ENCODE measurements at places on chromosomes 7 and 10. TPM values are rescaled to one million over a fixed set of nuclear protein-coding genes. Genes with fewer than 3 reads are reported as not detected.
A peak's percentile ranks its signal among the peaks of the same experiment; 100 is the strongest.

ZNF804B gene
- total RNA-seq, result not detected

DNA sequence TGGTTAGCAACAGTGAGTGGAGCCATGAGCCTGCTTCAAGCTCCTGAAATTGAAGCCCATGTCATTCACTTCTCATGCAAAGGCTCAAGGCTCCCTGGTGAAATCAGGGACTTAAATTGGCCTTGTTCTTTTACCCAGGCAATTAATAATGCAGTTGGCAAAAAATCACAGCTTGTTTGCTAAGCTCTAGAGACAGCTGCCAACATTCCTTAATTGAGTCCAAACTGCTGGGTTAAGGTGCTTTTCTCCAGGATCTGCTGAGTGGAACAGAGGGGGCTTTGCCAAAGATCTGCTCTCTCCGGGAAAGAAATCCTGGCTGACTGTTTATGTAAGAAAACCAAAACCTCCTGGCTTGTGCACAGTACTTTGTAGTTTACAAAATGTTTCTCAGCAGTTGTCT, 257.6 kb upstream of the GHITM start:
- DNase-seq, result peak; percentile 74

DNA sequence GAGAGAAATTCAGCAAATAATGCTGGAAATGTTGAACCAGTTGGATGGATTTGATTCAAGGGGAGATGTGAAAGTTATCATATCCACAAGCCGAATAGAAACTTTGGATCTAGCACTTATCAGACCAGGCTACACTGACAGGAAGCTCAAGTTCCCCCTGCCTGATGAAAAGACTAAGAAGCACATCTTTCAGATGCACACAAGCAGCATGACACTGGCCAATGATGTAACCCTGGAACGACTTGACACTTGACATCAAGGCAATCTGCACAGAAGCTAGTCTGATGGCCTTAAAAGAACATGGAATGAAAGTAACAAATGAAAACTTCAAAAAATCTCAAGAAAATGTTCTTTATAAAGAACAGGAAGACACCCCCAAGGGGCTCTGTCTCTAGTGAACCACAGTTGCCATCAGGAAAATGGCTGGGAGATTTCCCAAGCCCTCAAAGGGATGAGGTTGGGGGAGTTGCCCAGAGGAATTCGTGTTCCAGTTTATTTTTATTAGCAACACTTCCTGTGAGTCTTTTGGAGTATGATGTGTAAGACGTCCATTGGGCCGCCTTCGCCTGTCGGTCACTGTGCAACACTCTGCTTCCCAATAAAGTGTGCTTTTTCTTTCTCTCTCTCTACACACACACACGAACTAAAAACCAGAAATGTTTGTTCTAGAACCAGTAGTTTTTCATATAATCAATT, 200.0 kb downstream of the HIBADH start:
- peak; percentile 5 for DNase-seq

DNA sequence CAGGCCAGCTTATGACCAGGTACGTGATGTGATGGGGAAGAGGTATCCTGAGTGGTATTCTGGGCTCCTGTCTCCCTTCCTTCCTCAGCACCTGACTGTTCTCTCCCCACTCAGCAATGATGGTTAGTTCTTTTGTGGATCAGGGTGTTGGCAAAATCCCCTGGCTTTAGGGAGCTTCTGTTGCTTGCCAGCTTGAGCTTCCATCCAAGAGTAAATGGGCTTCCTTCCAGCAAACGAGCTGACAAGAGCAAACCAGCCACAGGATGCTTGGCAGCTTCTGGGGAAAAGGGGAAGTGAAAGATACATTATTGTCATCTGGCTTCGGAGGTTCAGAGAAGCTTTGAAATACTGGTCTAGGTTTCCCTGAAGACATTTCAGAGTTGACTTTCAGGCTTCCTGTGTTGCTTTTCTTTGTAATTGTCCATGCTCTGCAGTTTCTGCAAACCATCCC, 5.2 kb downstream of the DUSP5 start:
- peak; percentile 91 for DNase-seq

GRCh38 chr7:77537136-77537777, at the start of gene PTPN12:
Gene PTPN12 (plus strand): TSS chr7:77537295. CDS start chr7:77537547, 252 bp downstream.
- no peak for DNase-seq

- no peak for DNase-seq
Measured at GRCh38 chr7:157440346-157441022, 103.7 kb downstream of the DNAJB6 start.

- DNase-seq, result no peak
Measured at GRCh38 chr10:5095687-5096086, 1.5 kb downstream of the AKR1C3 start.

DNA sequence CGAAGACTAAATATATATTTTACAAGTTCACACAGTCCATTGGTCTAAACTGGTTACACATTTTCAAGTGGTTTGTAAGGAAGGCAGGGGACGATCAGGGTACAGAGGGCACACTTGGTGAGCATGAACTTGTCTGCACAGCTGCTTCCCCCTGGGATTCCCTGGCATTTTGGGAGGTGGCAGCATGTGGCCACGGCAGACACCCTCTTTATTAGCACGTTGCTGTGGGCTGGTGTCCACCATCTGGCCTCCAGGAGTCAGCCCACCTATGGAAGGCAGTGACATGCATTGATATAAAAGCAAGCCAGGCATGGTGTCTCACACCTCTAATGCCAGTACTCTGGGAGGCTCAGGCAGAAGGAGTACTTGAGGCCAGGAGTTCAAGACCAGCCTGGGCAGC, 350.2 kb downstream of the TYW1 start:
- DNase-seq, result no peak
